Neural crest cell (in vitro differentiated cells): ENCODE measurements at places on chromosomes 13 and 19. TPM values are rescaled to one million over a fixed set of nuclear protein-coding genes. Genes with fewer than 3 reads are reported as not detected.

The FAM216B gene
- total RNA-seq = not detected in 2 replicates

The CPB2 gene
- 0.43 and 0.44 TPM in 2 replicates for total RNA-seq

The LILRA1 gene
- total RNA-seq = not detected in 2 replicates

The RB1 gene
- total RNA-seq = 45.9 and 48.0 TPM in 2 replicates

The CYP4F2 gene
- total RNA-seq = not detected in 2 replicates

The KRTDAP gene
- not detected in 2 replicates for total RNA-seq

The CDX2 gene
- total RNA-seq = 1.3 and 2.4 TPM in 2 replicates

The EHD2 gene
- total RNA-seq = 0.30 and 0.47 TPM in 2 replicates

The NLRP7 gene
- not detected in 2 replicates for total RNA-seq

The NOVA2 gene
- total RNA-seq = 25.5 and 25.6 TPM in 2 replicates

The ZNF492 gene
- not detected in 2 replicates for total RNA-seq

The ZNF808 gene
- total RNA-seq = 23.4 and 25.9 TPM in 2 replicates

The NDUFS7 gene
- 89.7 and 90.6 TPM in 2 replicates for total RNA-seq

The PPP1R13L gene
- total RNA-seq = 6.4 and 8.2 TPM in 2 replicates

The PHLDB3 gene
- 13.3 and 14.3 TPM in 2 replicates for total RNA-seq

The SRRM5 gene
- total RNA-seq = 0.41 and 0.51 TPM in 2 replicates

The ZNF223 gene
- total RNA-seq = 5.8 and 7.6 TPM in 2 replicates

The KISS1R gene
- total RNA-seq = 2.2 and 2.4 TPM in 2 replicates

The ABHD8 gene
- 8.1 and 8.5 TPM in 2 replicates for total RNA-seq

The CRX gene
- not detected in 2 replicates for total RNA-seq

The IGFL3 gene
- total RNA-seq = not detected in 2 replicates

The ZNF98 gene
- not detected in 2 replicates for total RNA-seq

The SLC10A2 gene
- total RNA-seq = 0.07 and 0.09 TPM in 2 replicates

The SPHK2 gene
- total RNA-seq = 48.5 and 50.3 TPM in 2 replicates

The TSHZ3 gene
- 2.4 and 3.0 TPM in 2 replicates for total RNA-seq

The ZNF850 gene
- total RNA-seq = 13.5 and 16.7 TPM in 2 replicates

The ZNF846 gene
- 7.6 and 11.0 TPM in 2 replicates for total RNA-seq

The SPACA6 gene
- total RNA-seq = 3.0 and 4.2 TPM in 2 replicates

The SLITRK5 gene
- 5.3 and 5.4 TPM in 2 replicates for total RNA-seq
